ENCODE measurements at places on chromosomes 11 and 22. TPM values are rescaled to one million over a fixed set of nuclear protein-coding genes. Genes with fewer than 3 reads are reported as not detected.

OR51B5 gene
- total RNA-seq: 0.54 TPM

APLNR gene
- not detected for total RNA-seq

C11orf52 gene
- 0.28 TPM for total RNA-seq

MFRP gene
- not detected for total RNA-seq

EIF4ENIF1 gene
- total RNA-seq: 16.4 TPM

MOGAT2 gene
- total RNA-seq: not detected

KRTAP5-3 gene
- not detected for total RNA-seq

GPR83 gene
- total RNA-seq: under 0.01 TPM

DNA sequence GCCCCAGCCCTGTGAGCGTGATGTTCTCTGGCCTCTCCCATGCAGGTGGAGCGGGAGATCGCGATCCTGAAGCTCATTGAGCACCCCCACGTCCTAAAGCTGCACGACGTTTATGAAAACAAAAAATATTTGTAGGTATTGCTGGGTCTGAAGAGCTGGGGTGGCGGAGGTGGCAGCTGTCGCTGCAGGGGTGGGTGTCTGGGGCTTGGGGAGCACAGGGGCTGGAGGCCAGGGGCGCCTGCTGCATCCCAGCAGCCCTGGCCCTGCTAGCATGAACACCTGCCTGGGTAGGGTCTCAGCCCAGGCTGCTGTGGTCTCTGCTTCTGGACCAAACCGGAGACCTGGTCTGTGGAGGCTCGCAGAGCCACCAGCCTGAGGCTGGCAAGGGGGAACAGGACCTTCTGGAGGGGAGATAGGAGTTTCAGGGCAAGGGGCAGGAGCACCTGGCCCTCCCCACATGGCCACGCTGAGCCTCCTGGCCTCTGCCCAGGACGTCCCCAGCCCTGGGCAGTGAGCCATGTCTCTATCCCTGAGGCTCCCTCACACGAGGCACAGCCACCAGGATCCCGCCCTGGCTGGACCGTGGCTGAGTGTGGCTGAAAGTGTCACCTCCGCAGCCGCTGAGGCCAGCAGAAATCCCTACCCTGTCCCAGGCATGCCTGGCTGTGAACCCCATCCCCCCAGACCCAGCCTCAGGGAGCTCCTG lies 48.2 kb downstream of the MOB2 start:
- no peak overlapping the region for H3K4me3 ChIP-seq
- no peak for DNase-seq
- no peak overlapping the region for H3K27ac ChIP-seq
- no peaks in the 10 kb centered on the region for H3K36me3 ChIP-seq
- H3K27me3 ChIP-seq: peaks cover 8% of the 10 kb centered on the region
- peaks cover 1% of the 10 kb centered on the region for H3K4me1 ChIP-seq

DNA sequence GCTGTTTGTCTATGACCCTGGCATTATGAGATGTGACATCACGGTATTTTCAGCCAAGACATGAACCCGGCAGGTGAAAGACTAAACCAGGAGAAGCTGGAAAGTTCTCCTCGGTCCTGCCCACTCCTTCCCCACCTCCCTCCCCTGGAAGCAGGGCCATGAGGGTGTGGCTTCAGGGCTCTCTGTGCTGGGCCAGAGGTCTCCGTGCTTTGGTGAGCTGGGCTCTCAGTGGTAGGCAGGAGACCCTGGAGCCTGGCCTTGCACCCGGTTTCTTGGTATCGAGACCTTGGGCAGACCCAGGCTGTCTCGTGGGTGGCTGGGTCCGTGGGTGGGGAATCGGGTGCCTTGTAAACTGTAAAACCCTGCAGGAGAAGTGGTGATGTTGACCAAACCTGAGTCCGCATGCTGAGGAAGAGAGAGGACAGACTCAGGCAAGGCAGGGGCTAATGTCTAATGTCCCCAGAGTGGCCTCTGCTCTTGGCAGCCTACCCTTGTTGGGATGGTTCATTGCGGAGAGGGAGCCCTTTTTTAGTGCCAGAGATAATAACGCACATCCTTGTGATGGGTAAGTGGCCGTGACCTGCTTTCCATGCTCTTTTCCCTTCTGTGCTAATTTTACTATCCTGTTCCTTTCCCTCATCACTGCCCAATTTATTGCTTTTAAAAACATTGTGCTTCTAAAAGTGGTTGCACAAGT lies 48.6 kb upstream of the PARVG start:
- H3K4me1 ChIP-seq: no peaks in the 10 kb centered on the region
- no peak overlapping the region for H3K4me3 ChIP-seq
- DNase-seq: no peak
- peaks cover 16% of the 10 kb centered on the region for H3K36me3 ChIP-seq

- DNase-seq: no peak
- no peak overlapping the region for H3K27ac ChIP-seq
- H3K36me3 ChIP-seq: no peaks in the 10 kb centered on the region
Observed at GRCh38 chr22:32631507-32632255, 157.1 kb downstream of the FBXO7 start.

- no peak for DNase-seq
- H3K27me3 ChIP-seq: no peaks in the 10 kb centered on the region
- no peak overlapping the region for H3K27ac ChIP-seq
- peaks cover 55% of the 10 kb centered on the region for H3K36me3 ChIP-seq
- no peaks in the 10 kb centered on the region for H3K4me1 ChIP-seq
Observed at GRCh38 chr22:26503758-26504157, 8.5 kb downstream of the TFIP11 start.

- no peaks in the 10 kb centered on the region for H3K36me3 ChIP-seq
- peak; percentile 89 for DNase-seq
- peaks cover 8% of the 10 kb centered on the region for H3K4me1 ChIP-seq
- H3K4me3 ChIP-seq: no peak overlapping the region
- H3K27me3 ChIP-seq: no peaks in the 10 kb centered on the region
Observed at GRCh38 chr11:9568854-9569587, 4.4 kb upstream of the WEE1 start.

- no peak overlapping the region for H3K27ac ChIP-seq
- no peaks in the 10 kb centered on the region for H3K27me3 ChIP-seq
- no peak for DNase-seq
- H3K36me3 ChIP-seq: peaks cover 40% of the 10 kb centered on the region
- H3K4me1 ChIP-seq: no peaks in the 10 kb centered on the region
Observed at GRCh38 chr22:49904040-49904369, 14.2 kb downstream of the ALG12 start.

- no peak overlapping the region for H3K4me3 ChIP-seq
- no peaks in the 10 kb centered on the region for H3K36me3 ChIP-seq
- H3K27me3 ChIP-seq: no peaks in the 10 kb centered on the region
- peak; percentile 48 for DNase-seq
- peaks cover 21% of the 10 kb centered on the region for H3K4me1 ChIP-seq
- H3K27ac ChIP-seq: peak overlapping the region; percentile 20
Observed at GRCh38 chr11:76699451-76700091, 29.0 kb upstream of the LRRC32 start.

GRCh38 chr11:27456795-27457329 lies 15.7 kb downstream of the LGR4 start:
- DNase-seq: no peak
- H3K4me1 ChIP-seq: peaks cover 3% of the 10 kb centered on the region
- no peak overlapping the region for H3K27ac ChIP-seq

- H3K36me3 ChIP-seq: no peaks in the 10 kb centered on the region
- H3K27me3 ChIP-seq: peaks cover 18% of the 10 kb centered on the region
- no peak overlapping the region for H3K4me3 ChIP-seq
- H3K27ac ChIP-seq: no peak overlapping the region
Observed at GRCh38 chr11:8222820-8223512, 40.7 kb downstream of the LMO1 start.

DNA sequence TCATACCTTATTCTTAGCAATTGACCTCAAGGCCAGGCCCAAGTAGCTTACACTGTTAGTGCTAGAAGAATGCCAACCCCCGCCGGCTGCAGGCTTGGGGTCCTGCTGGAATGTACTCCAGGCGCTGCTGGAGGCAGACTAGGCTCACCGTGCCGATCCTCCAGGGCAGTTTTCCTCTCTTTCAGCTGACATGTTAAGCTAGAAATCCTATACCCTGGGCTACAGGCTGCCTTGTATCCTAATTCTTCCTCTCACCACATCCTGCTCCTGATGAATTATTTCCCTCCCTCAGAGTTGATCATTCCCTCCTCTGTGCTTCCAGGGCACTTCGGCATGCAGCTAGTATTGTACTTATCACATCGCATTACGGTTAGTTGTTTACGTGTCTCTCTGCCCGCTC lies 3.4 kb downstream of the SPTBN2 start:
- no peaks in the 10 kb centered on the region for H3K36me3 ChIP-seq
- H3K27me3 ChIP-seq: peaks cover 58% of the 10 kb centered on the region
- H3K4me3 ChIP-seq: no peak overlapping the region

GRCh38 chr11:67022961-67023956 lies at the start of gene SYT12:
SYT12 (plus strand) TSS chr11:67023134; CDS start chr11:67030145, 7,011 bp downstream.
- DNase-seq: no peak
- no peaks in the 10 kb centered on the region for H3K36me3 ChIP-seq
- peaks cover 9% of the 10 kb centered on the region for H3K4me1 ChIP-seq
- H3K4me3 ChIP-seq: peak within 1 kb of the TSS; percentile 31

DNA sequence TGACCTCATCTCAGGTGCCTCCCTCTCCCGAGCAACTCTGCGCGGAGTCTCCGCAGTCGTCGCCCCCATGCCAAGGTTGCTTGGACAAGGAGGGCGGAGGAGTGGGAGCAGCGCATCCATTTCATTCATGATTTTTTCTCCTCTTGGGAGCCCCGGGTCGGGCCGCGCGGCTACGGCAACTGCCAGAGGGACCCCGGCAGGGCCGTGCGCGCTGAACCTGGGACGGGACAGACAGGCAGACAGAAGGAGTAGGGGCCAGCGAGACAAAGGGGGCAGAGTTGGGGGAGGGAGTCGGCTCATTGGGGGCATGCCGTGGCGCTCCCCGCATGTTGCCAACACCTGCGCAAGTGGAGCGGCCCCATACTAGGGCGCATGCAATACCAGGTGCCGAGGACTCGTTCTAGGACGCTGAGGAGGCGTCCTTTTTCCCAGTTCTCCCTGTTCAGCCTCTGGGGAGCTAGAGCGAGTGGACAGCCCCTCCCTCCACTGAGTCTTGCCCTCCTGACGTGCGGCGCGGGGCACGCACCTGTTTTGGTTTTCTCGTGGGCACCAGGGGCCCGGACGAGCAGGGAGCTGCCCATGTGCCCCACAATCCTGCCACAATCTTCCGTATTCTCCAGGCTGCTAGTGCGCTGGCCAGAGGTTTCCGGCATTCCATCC lies 501 bp upstream of the PTPN5 start:
- no peak overlapping the region for H3K4me3 ChIP-seq
- DNase-seq: no peak
- no peaks in the 10 kb centered on the region for H3K36me3 ChIP-seq

DNA sequence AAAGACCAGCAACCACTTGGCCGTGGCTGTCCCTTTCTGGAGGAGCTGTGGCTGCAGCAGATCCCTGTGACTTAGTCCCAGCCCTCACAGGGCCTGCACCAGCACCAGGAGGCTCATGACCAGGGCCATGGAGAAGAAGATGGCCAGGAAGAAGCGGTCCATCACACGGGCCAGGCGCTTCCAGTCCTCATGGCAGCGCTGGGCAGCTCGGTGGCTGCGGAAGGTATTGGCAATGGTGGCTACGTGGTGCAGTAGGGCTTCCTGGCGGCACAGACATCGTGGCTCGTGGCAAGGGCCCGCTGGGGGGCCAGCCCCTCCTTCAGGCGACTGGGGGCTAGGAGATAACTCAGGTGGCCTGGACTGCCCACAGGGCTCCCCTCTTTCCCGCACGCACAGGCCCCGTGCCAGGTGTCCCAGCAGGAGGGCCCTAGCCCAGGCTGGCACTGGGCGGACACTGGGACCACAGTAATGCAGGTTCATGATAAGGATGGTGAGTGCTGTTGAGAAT lies 5.1 kb downstream of the CHRNA10 start:
- H3K27ac ChIP-seq: no peak overlapping the region
- peaks cover 32% of the 10 kb centered on the region for H3K36me3 ChIP-seq
- H3K4me1 ChIP-seq: no peaks in the 10 kb centered on the region
- H3K4me3 ChIP-seq: no peak overlapping the region
- H3K27me3 ChIP-seq: no peaks in the 10 kb centered on the region
- no peak for DNase-seq

DNA sequence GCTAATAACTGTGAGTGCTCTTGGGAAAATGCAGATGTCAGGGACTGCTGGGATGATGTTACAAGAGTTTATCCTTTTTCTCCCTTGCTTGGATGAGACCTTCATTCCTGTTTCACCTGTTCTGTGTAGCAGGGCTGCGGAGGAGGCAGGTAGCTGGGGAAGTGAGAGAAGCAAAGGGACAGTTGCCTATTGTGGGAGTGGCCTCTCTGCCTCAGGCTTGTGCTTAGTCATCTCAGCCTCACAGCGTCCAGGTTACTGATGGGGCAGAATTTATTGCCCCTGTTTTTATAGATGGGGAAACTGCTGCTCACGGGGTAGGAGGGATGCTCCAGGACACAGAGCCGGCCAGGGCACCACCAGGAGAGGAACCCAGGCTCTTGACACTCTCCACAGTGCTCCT lies 1.7 kb downstream of the STX3 start:
- no peaks in the 10 kb centered on the region for H3K27me3 ChIP-seq
- H3K36me3 ChIP-seq: no peaks in the 10 kb centered on the region
- no peak overlapping the region for H3K27ac ChIP-seq
- H3K4me1 ChIP-seq: peaks cover 5% of the 10 kb centered on the region
- DNase-seq: peak; percentile 15

DNA sequence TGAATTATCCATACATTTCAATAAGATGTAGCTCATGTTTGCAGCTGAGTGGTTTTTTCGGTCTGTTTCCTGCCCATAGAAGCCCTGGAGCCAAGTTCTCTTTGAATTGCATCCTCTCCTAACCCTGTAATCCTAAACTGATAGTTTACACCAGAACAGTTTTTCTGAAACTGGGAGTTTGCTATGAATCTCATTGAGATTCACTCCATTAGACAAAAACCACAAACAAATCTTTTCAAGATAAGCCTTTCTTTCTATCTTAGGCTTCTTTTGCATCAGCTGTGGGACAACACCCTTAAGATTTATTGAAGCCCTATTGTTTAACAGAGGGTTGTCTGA lies 324.8 kb downstream of the DYNC2H1 start:
- peaks cover 10% of the 10 kb centered on the region for H3K4me1 ChIP-seq
- H3K36me3 ChIP-seq: no peaks in the 10 kb centered on the region
- no peak overlapping the region for H3K27ac ChIP-seq
- no peak overlapping the region for H3K4me3 ChIP-seq
- H3K27me3 ChIP-seq: no peaks in the 10 kb centered on the region

DNA sequence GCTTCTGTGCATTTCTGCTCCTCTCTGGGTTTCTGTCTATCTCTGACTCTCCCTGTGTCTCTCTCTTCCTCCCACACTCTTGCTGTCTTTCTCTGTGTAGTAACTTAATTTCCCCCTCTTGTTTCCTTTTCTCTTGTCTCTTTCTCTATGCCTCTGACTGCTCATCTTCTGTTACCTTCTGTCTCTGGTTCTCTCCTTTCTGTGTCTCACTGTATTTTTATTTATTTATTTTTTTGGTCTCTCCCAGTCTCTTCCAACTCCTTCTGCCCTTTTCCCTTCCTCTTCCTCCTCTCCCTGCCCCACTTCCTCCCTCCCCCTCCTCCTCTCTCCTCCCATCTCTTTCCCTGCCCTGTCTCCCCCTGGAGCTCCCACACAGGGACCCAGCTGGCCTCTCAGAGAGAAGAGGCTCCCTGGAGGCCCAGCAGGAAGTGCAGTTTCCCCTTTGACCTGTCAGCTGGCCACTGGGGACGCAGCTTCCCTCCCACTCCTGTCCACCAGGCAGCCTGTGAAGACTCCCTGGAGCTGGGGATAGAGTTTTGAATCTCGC lies 38.3 kb upstream of the MYH9 start:
- peak; percentile 53 for DNase-seq
- no peaks in the 10 kb centered on the region for H3K27me3 ChIP-seq
- H3K4me3 ChIP-seq: no peak overlapping the region
- peaks cover 18% of the 10 kb centered on the region for H3K4me1 ChIP-seq
- H3K27ac ChIP-seq: peak overlapping the region; percentile 30

Measured in IMR-90 (cell line).